ENCODE measurements at places on chromosomes 1 and 21.

DNA sequence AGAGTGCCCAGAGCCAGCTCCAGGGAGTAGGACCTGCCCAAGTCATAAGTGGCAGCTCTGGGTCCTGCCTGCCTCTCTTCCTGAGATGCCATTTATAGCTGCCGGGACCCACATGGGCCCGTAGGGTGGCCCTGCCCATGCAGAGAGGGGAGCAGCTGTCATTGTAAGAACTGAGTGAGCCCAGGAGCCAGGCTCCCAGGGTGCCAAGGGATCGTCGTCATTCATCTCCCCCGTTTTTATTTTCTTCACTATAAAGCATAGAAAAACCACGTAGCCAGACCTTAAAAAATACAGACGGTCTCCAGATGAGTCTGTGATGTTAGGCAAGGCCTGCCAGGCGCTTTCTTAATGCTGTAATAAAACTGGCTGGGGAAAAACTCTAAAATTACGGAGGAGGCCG lies 90.7 kb downstream of the IGSF21 start:
- DNase-seq = no peak
- H3K4me3 ChIP-seq = no peak overlapping the region
- no peaks in the 10 kb centered on the region for H3K27me3 ChIP-seq

DNA sequence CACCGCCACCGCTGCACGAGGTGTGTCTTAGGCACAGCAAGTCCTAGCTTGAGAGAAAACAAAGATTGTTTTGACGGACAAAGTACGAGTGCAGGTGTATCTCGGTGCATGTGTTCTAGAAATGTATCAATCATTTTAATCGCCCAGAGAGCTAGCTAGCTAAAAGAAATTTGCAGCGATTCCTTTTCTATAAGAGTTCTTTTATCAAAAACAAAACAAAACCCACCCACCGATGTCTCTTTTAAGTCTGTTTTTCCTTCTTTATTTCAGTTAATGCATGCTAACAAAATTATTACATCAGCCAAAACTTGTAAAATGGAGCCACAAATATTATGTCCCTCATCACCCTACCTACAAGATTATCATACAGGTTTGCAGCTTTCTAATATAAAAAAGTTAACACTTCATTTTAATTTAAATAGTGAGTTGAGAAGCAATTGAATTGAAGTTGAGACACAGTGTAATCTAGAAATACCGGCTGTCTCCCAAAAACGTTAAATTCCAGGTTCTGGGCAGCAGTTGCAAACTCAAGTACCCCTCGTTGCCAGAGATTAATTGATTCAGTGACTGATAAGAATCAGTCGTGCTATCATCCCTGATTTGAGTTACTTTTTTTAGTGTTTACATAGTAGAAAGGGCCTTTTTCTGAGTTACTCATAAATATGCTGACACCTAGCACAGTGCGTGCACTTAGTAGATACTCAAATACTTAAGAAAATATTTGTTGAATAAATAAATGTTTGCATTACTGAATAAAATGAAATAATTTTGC lies 1.5 kb upstream of the SYDE2 start:
- H3K27me3 ChIP-seq = no peaks in the 10 kb centered on the region
- DNase-seq = no peak
- peaks cover 35% of the 10 kb centered on the region for H3K4me1 ChIP-seq
- H3K27ac ChIP-seq = peak overlapping the region; percentile 94

- no peaks in the 10 kb centered on the region for H3K36me3 ChIP-seq
- H3K4me3 ChIP-seq = no peak overlapping the region
- no peak overlapping the region for H3K27ac ChIP-seq
- H3K27me3 ChIP-seq = no peaks in the 10 kb centered on the region
Observed at GRCh38 chr1:101484689-101485338, 248.0 kb downstream of the S1PR1 start.

GRCh38 chr1:87134625-87135328 lies 193.9 kb upstream of the LMO4 start:
- H3K4me3 ChIP-seq = no peak overlapping the region
- peaks cover 36% of the 10 kb centered on the region for H3K4me1 ChIP-seq
- DNase-seq = no peak
- H3K27ac ChIP-seq = no peak overlapping the region
- no peaks in the 10 kb centered on the region for H3K36me3 ChIP-seq

DNA sequence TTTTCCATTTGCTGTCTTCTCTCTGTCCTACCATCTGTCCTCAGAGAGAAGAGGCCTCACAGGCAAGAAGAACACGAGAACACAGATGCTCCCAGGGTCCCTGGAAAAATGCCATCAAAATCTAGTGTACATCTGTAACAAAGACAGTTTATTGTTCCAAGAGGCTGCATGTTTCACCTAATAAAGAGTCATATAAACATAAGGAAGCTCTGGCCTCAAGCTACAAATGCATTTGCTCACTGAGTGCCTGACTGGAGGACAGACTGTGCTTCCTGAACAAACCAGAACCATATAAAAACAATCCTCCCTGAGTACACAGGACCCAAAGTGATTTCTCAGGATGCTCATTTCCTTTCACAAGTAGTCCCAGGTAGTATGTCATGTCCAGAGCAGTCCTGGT lies 76.3 kb upstream of the SLC44A3 start:
- H3K36me3 ChIP-seq = no peaks in the 10 kb centered on the region
- H3K4me3 ChIP-seq = no peak overlapping the region
- peak overlapping the region; percentile 57 for H3K27ac ChIP-seq
- no peaks in the 10 kb centered on the region for H3K4me1 ChIP-seq

- H3K27me3 ChIP-seq = no peaks in the 10 kb centered on the region
- H3K4me3 ChIP-seq = no peak overlapping the region
- H3K27ac ChIP-seq = no peak overlapping the region
- H3K4me1 ChIP-seq = no peaks in the 10 kb centered on the region
- no peaks in the 10 kb centered on the region for H3K36me3 ChIP-seq
Observed at GRCh38 chr1:14826172-14826636, 227.7 kb downstream of the KAZN start.

GRCh38 chr1:215482079-215482478 lies 85.0 kb upstream of the KCTD3 start:
- H3K27me3 ChIP-seq = no peaks in the 10 kb centered on the region
- H3K27ac ChIP-seq = no peak overlapping the region
- no peaks in the 10 kb centered on the region for H3K36me3 ChIP-seq
- no peak overlapping the region for H3K4me3 ChIP-seq
- H3K4me1 ChIP-seq = no peaks in the 10 kb centered on the region

DNA sequence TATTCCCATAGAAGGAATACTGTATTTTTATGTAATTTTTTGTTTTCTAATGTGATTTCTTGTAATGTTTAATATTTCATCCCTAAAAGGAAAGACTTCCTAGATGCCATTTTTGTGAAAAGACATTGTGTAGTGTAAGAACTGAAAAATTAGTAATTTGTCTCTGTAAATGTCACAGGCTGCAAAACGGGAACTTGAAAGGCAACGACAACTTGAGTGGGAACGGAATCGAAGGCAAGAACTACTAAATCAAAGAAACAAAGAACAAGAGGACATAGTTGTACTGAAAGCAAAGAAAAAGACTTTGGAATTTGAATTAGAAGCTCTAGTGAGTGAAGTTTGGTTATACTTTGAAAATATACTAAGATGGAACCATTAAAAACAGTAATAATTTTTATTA lies 132.2 kb downstream of the ITSN1 start:
- H3K4me1 ChIP-seq = peaks cover 26% of the 10 kb centered on the region
- no peak for DNase-seq
- no peak overlapping the region for H3K4me3 ChIP-seq
- no peaks in the 10 kb centered on the region for H3K27me3 ChIP-seq
- peaks cover 68% of the 10 kb centered on the region for H3K36me3 ChIP-seq

DNA sequence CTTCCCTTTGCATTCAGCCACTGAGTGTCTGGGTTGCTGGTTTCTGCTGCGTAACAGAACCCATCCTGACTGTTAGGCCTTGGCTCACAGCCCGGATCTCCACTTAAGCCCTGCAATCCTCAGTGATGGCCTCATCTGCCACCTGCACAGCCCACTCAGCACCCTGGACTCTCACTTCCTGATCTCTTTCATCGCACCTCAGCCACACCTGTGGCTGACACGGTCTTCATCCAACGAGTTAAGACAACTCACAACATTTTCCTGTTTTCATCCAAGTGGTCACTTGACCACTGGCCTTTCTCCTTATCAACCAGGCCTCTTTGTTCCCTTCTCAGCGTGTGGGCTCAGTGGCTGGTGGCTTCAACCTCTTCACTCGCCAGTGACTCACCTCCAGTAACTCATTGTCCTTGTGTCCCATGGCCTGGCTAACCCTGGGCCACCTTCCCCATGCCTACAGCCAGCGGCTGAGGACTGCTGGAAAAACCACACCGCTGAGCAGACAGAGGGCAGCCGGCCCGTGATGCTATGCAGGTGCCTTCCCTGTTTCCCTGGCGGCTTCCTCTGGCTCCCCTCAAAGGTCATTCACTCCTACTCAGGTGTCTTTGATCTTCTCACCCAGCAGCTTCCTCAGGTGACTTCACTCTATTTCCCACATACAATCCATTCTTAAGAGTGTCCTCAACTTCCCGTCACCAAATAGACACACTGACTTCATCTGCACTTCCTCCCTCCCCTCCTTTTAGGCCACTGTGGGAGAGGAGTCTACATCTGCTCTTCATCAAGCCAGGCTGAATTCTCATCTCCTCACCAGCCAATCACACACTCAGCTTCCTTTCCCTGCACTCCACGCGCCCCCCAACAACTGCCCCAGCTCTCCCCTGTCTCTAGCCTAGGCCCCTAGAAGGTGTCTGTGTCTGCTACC lies 19.9 kb upstream of the EDN2 start:
- no peak for DNase-seq
- H3K4me1 ChIP-seq = peaks cover 13% of the 10 kb centered on the region
- H3K27me3 ChIP-seq = no peaks in the 10 kb centered on the region
- no peak overlapping the region for H3K4me3 ChIP-seq
- H3K36me3 ChIP-seq = no peaks in the 10 kb centered on the region

DNA sequence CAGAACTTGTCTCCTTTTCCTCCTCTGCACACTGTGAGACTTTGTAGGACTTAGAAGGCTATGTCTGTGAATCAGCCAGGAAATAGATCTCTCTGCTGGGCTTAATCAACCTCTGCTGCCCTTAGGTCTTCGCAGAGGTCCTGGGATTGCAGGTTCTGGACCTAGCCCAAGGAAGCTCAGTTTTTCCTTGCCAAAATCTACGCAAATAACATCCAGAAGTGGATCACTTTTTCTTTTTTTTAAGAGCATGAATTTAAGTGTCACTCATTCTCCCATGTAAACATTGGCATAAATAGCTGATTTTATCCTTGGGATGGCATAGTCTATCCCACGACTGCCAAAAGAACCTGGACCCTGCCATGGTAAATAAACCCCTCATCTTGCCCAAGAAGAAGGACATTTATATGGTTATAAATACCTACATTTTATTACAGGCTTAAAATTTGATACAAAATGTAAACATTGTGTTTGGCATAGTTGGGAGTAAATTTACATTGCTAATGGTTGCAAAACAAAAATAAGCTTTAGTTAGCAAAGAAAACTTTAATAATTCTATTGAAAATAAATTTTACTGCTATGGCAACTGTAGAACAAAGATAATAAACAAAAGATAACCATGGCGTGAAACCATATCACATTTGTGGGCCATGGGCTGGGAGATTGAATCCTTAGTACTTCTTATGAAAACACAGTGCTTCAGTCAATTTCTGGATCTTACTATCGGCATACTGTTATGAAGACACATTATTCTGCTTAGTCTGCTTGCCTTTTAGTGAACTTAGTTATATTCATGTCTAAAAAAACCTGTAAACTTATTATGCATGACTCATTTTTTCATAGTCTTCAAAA lies 24.5 kb upstream of the DISC1 start:
- no peak overlapping the region for H3K4me3 ChIP-seq
- no peaks in the 10 kb centered on the region for H3K27me3 ChIP-seq
- H3K27ac ChIP-seq = no peak overlapping the region
- H3K36me3 ChIP-seq = no peaks in the 10 kb centered on the region
- peaks cover 25% of the 10 kb centered on the region for H3K4me1 ChIP-seq
- no peak for DNase-seq

DNA sequence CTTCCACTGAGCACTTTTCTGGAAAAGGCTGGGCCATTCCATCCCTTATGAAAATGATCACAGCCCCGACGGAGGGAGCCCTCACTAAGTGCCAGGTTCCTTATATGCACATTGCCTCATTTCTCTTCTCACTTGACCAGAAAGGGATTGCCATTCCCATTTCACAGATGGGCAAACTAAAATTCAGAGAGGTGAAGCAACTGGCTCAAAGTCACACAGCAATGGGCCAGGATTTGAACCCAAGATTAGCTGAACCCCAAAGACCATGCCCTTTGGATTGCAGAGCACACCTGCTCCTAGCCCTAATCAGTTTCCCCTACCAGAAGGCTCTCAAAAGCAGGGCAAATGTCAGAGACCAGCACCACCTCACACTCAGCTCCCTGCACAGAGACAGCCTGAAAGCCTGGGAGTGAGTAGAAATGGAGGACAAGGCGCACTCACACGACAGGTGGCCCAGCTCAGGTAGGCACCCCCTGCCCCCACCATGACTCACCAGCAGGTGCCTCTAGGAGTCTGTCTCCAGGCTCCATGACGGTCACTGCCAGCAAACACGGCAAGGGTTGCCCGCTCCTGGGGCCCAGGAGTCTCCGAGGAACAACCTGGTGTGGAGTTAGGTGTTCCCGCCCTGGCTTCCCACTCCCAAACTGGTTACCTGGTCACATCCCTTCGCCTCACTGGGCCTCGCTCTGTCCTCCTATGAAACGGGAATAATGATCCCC lies 21.7 kb downstream of the SDC3 start:
- no peak for DNase-seq
- H3K36me3 ChIP-seq = no peaks in the 10 kb centered on the region
- H3K27me3 ChIP-seq = no peaks in the 10 kb centered on the region
- no peak overlapping the region for H3K4me3 ChIP-seq
- H3K4me1 ChIP-seq = peaks cover 53% of the 10 kb centered on the region
- peak overlapping the region; percentile 78 for H3K27ac ChIP-seq

GRCh38 chr1:115869064-115869463 lies 28.1 kb upstream of the NHLH2 start:
- H3K36me3 ChIP-seq = no peaks in the 10 kb centered on the region
- H3K27me3 ChIP-seq = no peaks in the 10 kb centered on the region
- no peak for DNase-seq
- no peaks in the 10 kb centered on the region for H3K4me1 ChIP-seq

- no peaks in the 10 kb centered on the region for H3K36me3 ChIP-seq
- DNase-seq = no peak
- no peaks in the 10 kb centered on the region for H3K27me3 ChIP-seq
- no peaks in the 10 kb centered on the region for H3K4me1 ChIP-seq
- no peak overlapping the region for H3K4me3 ChIP-seq
Observed at GRCh38 chr1:85984636-85985035, 171.9 kb downstream of the COL24A1 start.

DNA sequence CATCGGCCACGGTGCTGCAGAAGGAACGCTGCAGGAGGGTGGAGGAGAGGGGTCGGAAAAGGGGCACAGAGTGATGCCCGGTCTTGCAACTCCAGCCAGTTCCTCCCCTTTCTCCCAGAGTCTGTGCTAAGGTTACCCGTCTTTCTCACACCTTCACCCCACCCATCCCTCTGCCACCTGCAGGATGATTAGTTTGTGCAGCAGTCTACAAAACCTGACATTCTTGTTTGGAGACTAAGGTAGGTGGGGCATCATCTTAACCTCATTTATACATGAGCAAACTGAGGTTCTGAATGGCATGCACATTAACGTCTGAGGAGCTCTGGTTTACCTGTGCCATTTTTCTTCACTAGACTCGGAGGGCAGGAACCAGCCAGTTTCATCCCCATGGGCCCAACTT lies 232.3 kb downstream of the GRIK3 start:
- H3K27ac ChIP-seq = no peak overlapping the region
- no peaks in the 10 kb centered on the region for H3K27me3 ChIP-seq
- no peaks in the 10 kb centered on the region for H3K36me3 ChIP-seq
- DNase-seq = no peak
- H3K4me3 ChIP-seq = no peak overlapping the region
- no peaks in the 10 kb centered on the region for H3K4me1 ChIP-seq

- no peaks in the 10 kb centered on the region for H3K36me3 ChIP-seq
- no peak overlapping the region for H3K4me3 ChIP-seq
- no peaks in the 10 kb centered on the region for H3K4me1 ChIP-seq
- no peak for DNase-seq
- H3K27me3 ChIP-seq = no peaks in the 10 kb centered on the region
- H3K27ac ChIP-seq = no peak overlapping the region
Observed at GRCh38 chr1:231512147-231512698, 16.2 kb upstream of the TSNAX start.
